AG10803 (cell line): ENCODE measurements at places on chromosomes 12 and 14.

GRCh38 chr14:23306412-23307145 lies at the start of gene BCL2L2:
Gene BCL2L2, plus strand, starts transcription at chr14:23306833. Its CDS starts 935 bp downstream, at chr14:23307768.
- peak; percentile 85 for DNase-seq

GRCh38 chr12:104957719-104958000 lies 430 bp downstream of the SLC41A2 start:
- DNase-seq: no peak

GRCh38 chr14:66543996-66544395 lies 36.0 kb downstream of the GPHN start:
- DNase-seq: no peak

- DNase-seq: no peak
Measured at GRCh38 chr12:3658327-3659163, 94.4 kb downstream of the CRACR2A start.

- no peak for DNase-seq
Measured at GRCh38 chr14:76701436-76701835, 59.8 kb upstream of the VASH1 start.

GRCh38 chr12:91052026-91052425 lies 5.8 kb downstream of the KERA start:
- DNase-seq: no peak

DNA sequence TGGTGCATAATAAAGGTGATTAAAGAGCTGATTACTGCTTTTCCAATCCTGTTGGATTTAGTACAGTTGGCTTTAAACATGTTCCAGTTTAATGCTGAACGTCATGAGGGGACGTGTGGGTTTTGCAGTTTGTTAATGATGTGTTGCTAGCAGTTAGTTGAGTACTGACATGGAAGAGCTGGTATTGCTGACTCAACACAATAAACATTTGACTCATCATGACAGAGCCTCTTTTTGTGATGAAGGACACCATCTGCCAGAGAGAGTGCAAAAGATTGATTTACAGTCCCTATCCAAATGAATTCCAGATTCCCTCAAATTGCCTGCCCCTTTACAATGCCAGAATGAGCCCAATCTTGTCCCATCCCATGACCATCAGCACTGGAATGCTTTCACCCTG lies 346.2 kb upstream of the PRICKLE1 start:
- no peak for DNase-seq

DNA sequence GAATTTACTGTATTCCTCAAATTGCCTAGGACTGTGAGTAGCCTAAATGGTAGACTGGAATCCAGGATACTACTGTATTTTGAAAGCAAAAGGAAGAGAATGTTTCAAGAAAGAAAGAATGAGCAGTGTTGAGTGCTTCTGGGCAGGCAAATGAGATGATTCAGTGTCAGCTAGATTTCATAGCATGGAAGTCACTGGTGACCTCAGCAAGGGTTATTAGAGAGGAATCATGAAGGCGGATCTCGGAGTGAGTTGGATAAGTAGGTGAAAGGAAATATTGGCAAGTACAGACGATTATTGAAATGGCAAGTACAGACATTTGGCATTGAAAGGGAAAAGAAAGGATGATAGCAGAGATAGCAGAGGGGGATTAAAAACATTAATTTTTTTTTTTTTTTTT lies 27.1 kb downstream of the VRK1 start:
- peak; percentile 73 for DNase-seq

- no peak for DNase-seq
Measured at GRCh38 chr12:111269718-111270117, 99.2 kb downstream of the PHETA1 start.

DNA sequence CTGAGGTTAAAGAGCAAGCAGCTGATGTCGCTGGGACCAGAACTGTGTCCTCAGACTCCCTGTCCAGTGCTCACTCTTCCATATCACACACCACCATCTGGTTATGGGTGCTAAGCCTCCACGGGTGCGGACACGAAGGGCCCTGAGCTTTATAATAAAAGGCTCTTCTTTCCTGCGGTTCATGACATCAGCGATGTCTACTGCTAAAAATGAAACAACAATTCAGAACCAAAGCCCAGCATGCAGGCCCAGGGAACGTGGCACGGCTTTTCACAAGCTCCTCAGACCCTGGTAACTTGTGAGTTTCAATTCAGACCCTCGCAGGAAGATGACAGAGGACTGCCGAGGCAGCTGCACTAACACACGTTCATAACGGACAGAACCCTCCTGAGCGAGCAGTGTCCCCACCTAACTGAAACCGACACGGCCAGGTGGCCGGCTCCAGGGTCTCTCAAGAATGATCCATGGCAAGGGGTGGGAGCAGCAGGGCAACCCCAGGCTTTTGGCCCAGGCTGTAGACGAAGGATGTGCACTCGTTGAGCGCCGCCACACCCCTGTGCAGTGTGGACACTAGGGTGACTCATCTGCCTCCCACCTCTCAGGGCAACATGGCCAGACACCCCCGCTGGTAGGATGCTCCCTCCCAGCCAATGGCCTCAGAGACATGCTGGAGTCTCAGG lies 180.3 kb downstream of the CALM1 start:
- no peak for DNase-seq

DNA sequence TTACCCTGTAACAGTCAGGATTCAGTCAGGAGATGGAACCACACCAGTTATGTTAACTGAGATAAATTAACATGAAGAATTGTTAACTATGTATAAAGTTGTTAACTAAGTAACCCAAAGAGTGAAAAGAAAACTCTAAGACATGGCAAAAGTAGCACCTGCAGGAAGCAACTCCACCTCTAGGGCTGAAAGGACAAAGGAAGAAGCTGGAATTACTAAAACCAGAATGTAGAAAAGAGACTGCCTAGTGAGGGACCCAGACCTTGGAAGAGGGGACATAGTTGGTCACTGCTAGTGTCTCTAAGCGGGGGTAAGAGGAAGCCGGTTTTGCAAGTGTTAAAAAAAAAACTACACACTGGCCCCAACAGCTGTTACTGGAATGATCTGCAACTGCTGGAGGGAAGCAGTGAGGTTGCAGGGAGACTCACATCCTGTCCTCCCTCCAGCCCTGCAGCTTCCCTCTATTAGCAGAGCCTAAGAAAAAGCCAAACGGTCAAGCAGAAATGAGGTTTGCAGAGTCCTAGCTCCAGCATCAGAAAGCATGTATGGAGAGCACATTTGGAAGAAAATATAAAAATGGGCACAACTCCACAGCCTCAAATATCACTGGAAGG lies 39.8 kb downstream of the GPR135 start:
- DNase-seq: peak; percentile 65

DNA sequence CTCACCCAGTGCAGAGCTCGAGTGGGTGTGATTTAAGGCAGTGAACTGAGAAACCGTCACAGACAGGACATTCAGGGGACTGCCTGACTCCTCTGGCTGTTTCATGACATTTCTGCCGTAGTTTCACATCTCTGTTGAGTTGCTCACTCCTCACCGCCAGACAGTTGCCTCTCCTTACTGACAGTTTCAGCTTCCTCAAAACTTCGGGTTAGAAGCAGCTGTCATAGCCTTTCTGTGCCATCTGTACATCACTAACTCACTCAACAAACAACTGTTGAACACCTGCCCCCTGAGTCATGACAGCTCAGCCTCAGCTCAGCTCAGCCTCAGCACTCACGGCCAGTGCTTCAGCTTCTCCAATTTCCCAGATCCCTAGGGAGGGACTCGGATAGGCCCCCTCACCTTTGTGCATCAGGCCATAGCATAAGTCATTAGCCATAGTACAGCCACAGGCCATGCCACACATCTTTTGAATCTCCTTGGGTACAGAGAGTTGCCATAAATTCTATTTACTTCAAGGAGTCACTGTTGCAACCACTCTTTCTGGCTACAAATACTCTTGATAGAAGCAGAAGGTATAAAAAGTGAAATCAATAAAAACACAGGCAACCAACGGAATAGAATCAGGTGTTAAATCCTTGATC lies 6.2 kb upstream of the SLC15A4 start:
- DNase-seq: no peak

DNA sequence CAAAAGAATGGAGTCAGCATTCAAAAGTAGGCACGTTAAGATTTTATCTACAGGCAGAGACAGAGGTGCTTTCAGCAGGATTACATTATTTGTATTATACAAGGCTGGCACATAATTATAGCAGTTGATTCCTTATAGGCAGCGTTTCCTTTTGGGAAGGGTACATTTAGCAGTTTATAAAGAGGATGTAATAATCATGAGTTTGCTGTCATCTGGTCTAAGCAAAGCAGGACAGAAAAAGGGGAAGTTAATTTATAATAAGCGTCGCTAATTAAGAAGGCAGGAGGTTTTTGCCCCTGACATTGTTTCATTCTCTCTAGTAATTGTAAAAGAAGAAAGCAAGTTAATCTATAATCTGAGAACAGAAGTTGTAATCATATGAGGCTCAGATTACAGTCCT lies 259.9 kb upstream of the MDGA2 start:
- no peak for DNase-seq

- no peak for DNase-seq
Measured at GRCh38 chr12:13318231-13319015, 121.9 kb downstream of the EMP1 start.

- no peak for DNase-seq
Measured at GRCh38 chr12:97560350-97560749, 97.7 kb downstream of the RMST start.

DNA sequence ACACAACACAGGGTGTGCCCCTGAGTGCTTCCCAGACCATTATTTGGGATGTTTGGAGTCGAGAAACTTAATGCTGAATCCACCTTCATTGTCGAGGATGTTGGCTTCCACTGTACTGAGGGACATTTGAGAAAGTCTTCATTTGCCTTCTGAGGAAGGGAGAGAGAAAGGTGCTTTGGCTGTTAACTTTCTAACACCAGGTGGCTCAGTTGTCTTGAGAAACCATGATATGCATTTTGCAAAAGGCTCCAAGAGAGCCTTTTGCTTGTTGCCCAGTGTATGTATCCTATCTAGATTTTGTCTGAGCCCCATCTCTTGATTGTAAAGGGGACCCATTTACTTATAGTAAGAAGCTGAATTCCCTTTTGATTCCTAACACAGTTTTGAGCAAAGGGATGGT lies 28.6 kb upstream of the NRXN3 start:
- no peak for DNase-seq

GRCh38 chr12:130433834-130434233 lies 96.1 kb downstream of the PIWIL1 start:
- no peak for DNase-seq

DNA sequence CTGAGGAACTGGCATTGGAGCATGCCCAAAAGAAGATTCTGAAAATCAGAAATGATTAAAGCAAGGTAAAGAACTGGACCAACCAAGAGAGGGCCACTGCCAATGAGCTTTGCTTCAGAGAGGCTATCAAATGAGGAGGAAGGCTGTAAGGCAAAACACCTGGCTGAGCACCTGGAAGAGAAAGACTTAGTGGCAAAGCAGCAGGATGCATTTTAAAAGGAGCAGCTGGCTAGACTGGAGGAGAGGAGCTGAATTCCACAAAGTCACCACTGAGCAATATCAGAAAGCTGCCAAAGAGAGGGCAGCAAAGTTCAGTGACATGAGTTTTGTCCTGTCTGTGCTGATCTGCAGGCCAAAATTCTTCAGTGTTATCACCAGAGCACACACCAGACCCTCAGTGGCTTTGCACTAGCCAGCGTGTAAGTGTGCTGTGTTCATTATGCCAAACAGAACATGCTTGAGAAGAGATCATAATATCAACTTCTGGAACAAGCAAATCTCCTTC lies 338.7 kb downstream of the TRHDE start:
- no peak for DNase-seq

DNA sequence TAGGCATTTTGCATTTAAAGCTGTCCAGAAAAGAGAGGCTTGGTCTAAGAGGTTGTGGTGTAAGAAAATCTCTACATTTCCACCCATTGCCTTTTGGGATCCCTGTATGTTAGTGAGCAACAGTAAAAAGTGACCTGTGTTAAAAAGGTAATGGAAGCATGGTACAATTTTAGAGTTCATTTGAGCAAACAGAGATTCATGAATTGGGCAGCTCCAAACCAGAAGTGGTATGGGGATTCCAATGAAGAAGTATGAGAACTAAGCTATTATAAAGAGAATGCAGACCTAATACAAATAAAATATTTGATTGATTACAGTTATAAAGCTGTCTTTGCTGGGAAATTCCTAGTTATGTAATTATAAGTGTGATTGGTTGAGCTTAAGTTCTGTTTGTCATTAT lies 907.0 kb downstream of the DIO2 start:
- DNase-seq: no peak

GRCh38 chr12:80277732-80278131 lies 166.3 kb upstream of the PTPRQ start:
- DNase-seq: no peak

DNA sequence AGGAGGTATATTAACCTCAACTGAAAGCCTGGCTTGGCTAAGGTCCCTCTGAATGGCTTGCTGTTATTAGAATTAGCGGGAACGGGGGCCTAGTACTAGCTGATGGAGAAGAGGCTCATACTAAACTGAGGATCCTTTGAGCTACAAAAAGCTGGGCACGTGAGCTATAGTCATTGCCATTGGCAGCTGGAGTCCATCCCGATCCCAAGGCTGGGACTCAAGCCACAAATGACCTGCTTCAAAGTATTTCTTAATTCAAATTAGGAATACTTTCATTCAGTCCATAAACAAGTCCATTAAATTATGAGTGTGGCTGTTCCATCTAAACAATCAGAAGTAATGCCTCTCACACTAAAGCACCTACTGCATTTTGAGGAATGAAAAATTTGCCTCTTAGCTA lies 114.5 kb downstream of the DACT1 start:
- no peak for DNase-seq

DNA sequence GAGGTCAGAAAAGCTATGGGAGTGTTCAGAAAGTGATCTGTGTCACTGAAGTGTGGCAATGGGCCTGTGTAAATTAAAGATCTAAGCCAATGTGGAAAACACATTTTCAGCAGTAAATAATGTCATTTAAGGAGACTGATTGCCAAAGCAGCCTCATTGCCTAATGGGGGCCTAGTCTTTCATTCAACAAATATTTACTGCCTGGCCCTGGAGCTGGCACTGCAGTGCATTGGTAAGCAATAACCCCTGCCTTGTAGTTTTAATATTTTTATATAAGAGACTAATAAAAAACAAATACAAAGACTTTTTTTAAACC lies 326.6 kb downstream of the BTG1 start:
- peak; percentile 85 for DNase-seq

GRCh38 chr12:47757364-47757839 lies 1.3 kb downstream of the RAPGEF3 start:
- DNase-seq: no peak

DNA sequence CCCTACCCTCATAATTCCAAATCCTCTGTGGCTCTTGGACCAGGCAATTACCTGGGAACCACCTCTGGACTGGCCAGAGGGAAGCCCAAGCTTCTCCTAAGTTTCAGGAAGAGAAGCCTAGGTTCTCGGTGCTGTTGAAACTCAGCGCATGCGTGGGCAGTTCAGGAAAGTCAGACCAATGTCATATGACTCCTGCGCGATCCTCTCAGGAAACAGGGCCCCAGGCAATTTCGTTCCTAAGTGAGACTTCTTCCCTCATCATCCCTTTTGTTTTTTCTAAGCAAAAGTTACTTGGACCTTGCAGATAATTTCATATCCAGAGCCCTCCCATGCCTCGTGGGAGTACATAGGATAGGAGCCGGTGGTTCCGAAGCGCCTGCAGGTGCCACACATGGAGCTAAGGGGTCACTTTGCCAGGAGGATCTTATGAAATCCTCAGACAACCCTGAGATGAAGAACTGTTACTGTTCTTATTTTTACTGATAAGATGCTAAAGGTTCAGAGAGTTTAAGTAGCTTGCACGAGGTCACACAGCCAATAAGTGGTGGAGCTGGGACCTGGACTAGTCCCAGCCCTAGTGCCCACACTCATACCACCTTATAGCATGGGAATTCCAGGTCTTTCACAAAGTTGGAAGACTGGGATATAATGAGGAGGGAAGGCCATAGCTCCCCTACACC lies 168.2 kb downstream of the ZFP36L1 start:
- DNase-seq: no peak
